ENCODE measurements at places on chromosomes 6 and 20.

DNA sequence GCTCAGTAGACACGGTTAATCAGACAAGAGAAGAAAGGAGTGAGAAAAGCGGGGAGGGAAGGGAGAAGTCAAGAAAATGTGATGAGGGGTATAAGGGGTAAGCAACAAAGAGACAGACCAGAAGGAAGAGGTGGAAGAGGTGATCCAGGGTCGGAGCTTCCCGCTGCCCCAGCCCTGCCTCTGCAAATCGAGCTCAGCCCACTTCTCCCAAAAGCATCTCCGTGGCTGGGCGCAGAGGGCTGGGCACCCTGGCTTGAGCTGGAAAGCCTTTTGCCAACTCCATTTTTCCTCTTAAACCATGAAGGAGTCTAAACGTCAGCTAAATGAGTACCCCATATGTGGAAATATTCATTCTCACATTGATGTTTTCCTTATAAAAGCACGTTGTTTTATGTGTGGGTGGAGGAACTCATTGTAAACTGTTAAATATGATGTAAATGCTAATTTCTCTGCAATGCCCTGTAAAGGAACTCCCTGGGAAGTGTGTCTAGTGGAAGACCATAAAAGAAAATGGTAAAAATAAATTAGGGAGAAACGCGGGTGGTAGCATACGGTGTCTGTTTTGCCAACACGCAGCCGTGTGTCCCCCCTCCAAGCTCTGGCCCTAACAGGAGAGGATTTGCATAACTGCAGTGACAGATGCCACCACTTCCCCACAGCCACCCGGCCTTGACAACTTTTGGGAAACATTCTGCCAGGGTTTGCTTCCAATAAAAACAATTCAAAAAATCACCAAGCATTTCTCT lies 55.2 kb upstream of the MAFB start:
- DNase-seq: no peak

GRCh38 chr6:72081871-72082270 lies 195.5 kb downstream of the RIMS1 start:
- DNase-seq: no peak

- DNase-seq: no peak
Measured at GRCh38 chr20:32829311-32830005, 9.7 kb downstream of the MAPRE1 start.

GRCh38 chr6:76472858-76473257 lies 400.4 kb upstream of the IMPG1 start:
- DNase-seq: no peak

DNA sequence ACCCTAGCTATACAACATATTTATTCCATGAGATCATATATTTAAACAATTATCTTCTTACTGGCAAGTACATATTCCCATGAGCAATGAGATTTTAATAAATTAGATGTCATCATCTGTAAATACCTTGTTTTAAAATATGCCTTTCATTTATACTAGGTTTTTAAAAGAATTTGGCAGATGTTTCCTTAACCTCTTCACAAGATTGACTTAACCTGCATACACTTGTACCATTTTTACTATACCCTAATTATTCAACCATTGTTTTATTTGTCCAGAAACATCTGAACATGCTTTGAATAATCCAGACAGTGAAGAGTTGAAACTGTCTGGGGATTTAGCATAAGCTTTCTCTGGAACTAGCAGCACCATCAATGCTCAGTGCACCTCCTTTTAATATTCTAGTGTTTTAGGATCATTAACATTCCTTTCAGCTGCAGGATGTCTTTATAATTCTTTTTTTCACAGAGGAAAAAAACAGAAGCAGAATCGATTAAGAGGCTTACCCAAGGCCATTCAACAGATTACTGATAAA lies 188.0 kb upstream of the TENT5A start:
- no peak for DNase-seq

- DNase-seq: no peak
Measured at GRCh38 chr20:63265891-63266515, 6.6 kb upstream of the ARFGAP1 start.

DNA sequence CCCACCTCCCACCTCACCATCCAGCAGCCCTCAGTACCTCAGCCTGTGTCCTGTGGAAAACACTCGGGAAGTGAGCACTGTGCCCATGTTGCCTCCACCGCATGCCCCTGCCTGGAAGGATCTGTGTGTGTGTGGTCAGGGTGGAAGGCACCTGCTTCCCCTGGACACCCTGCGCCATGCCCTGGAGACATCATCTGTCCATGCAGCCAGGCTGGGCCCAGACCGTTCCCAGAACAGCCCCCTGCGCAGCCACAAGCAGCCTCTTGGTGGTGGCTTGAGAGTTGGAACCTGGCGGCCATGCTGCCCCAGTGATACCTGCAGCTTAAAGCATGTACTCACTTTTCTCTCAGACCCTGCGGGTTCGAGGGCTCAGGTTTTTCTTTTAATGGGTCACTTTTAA lies 34.9 kb upstream of the SLC22A1 start:
- DNase-seq: no peak

- no peak for DNase-seq
Measured at GRCh38 chr20:53559816-53560215, 33.8 kb downstream of the ZNF217 start.

GRCh38 chr6:163877877-163878639 lies 463.5 kb downstream of the QKI start:
- DNase-seq: no peak

- no peak for DNase-seq
Measured at GRCh38 chr6:71396410-71396801, 107.8 kb downstream of the OGFRL1 start.
